Germinal center (tissue), 1 donor: ENCODE measurements at places on chromosomes 12 and 14.

GRCh38 chr14:78227248-78228077, 57.3 kb downstream of the NRXN3 start:
- DNase-seq, result no peak

GRCh38 chr12:12885096-12885792, 6.1 kb upstream of the GPRC5A start:
- DNase-seq, result no peak

DNA sequence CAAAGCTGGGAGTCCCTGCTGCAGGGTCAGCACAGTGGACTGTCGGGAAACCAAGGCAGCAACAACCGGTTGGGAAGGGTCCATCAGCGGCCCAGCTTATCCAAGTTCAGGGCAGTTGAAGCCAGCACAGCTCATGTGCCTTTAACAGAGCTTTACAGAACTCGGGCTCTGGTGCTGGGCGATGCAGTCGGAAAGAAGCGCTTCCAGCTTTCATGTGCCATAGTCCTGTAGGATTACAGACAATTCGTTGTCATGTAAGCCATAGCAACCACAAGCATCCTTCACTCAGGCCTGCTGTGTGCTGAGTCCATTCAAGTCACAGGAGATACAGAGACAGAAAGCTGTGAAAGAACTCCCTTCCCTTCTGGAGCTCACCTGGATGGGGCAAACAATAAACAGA, 3.5 kb upstream of the FAM181A start:
- no peak for DNase-seq

DNA sequence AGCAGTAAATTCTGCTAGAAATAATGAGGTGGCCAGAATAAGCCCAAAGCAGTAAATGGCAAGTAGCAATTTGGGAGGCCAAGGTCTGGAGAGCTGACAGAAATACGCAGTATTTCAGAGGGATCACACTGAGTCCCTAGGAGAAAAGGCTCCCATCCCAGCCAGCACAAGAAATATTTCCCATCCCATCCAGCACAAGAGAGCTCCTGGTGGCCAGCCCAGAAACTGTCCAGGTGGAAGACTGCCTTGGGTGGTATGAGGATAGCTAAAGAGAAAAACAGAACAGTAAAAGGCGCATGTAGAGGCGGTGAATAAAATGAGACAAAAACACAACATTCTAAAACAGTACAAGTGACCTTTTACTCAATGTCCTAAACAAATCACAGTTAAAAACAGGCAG, 120.7 kb downstream of the HECTD4 start:
- DNase-seq, result no peak

- no peak for DNase-seq
These were observed 5.6 kb upstream of the MYL6B start for GRCh38 chr12:56146492-56147460.
